ENCODE measurements at places on chromosomes 2 and 18.

DNA sequence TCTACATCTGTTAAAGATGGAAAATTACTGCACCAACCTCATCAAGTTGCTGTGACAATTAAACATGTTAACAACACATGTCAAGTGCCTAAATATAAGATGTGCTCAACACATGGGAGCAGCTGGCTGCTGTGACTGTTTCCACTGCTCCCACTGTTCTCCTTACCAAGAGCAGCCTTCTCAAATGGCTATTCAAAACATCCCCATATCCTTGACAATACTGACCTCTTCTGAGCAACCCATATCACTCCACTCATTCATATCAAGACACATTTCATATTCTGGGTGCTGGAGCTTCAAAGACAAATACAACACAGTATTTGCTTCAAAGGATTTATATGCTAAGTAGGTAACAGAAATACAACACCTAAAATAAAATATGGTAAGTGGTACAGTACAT is 60.3 kb downstream of the PIAS2 start:
- no peak for DNase-seq

DNA sequence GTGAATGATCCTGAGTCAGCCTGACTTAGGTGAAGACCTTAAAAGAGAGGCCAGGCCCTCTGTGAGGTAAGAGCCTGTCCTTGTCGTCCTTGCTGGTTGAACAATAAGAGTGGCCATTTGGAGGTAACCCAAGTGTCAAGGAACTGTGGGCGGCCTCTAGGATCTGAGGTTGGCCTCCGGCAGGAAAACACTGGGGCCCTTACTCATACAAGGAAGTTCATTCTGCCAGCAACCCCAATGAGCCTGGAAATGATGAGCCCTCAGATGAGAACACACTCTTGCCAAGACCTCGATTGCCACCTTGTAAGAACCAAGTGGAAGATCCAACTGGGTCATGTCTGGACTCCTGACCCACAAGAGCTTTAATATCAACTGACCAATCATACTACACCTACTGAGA is 95.5 kb upstream of the LRATD1 start:
- DNase-seq = no peak

DNA sequence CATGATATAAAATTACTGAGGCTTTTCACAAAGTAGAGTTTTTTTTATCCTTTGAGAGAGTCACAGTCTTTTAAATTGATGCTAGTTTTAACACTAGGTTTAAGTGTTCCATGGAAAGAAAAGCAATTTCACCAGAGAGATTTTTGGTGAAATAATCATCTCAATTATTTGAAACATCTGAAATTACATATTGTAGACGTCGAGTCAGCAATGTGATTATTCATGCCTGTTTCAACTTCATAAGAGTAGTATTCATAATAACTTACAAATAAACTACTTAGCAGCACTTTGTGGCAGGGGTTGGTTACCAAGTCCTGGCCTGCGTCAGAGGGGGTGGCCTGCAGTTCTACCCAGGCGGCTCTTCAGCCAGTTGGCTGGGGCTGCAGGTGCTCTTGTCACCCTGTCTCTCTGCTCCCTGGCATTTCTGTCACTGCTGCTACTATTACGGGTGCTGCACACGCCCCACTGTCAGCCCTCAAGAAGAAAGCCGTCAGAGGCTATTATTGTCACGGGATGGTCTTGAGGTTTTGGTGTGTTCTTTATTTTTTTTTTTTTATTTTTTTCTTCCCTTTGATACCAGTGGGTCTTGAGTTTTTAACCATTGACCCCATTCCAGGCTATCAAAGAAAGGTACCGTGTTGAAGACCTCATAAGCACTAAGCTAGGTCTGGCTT is 50.4 kb downstream of the MALT1 start:
- DNase-seq = no peak

- no peak for DNase-seq
These were observed 13.4 kb upstream of the ZNF512 start for GRCh38 chr2:27569398-27569797.

DNA sequence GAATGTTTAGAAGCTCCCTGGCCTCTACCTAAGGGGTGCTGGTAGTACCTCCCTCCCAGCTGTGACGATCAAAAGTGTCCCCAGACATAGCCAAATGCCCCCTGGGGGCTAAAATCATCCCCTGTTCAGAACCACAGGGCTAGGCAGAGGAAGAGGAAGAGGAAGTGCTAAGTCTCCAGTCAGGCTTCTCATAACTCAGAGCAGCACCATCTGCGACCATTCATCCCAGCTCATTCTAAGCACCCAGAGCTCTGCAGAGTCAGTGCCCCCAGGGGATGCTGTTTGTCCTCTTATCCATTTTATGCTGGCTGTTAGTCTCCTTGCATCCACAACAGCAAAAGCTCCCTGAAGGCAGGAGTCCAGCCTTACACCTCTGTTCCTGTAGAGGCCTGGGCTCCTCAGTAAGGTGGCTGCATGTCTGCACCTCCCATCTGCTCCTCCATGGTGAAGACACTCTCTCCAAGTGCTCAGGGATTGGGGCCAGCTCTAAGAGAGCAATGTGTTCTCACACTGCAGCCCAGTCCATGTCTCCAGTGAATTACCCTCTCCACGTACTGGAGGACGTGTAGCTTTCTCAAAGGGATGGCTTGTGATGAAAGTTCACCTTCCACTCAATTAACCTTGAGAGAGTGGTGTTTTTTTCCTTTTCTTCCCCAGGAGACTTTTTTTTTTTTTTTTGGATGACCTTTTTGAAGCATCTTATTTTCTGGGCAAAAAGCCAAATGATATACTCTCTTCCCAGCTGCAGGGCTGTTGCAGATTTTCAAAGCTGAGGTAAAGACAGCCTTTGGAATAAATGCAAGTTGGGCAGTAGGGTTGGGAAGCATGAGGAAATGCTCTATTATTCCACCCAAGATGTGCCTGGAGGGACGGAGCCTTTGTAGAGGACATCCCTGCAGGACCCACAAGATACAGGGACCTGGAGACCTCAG is 158.9 kb upstream of the SLC14A2 start:
- DNase-seq = no peak

DNA sequence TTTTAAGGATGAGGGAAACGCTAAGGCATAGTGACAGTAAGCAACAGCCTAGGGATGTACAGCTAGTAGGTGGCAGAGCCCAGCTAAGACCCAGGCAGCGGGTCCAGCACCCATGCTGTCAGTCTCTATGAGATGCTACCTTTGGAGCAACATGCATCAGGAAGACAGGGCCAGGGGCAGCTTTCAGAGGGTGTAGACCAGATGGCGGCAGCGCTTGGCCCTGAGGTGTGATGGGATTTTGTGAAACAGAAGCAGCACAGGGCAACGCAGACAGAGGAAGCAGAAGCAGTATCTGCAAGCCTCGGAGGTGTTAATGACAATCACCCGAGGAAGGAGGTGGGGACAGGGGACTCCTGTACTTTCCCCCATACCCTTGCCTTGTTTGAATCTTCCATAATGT is 43.2 kb downstream of the SDC1 start:
- DNase-seq = no peak

DNA sequence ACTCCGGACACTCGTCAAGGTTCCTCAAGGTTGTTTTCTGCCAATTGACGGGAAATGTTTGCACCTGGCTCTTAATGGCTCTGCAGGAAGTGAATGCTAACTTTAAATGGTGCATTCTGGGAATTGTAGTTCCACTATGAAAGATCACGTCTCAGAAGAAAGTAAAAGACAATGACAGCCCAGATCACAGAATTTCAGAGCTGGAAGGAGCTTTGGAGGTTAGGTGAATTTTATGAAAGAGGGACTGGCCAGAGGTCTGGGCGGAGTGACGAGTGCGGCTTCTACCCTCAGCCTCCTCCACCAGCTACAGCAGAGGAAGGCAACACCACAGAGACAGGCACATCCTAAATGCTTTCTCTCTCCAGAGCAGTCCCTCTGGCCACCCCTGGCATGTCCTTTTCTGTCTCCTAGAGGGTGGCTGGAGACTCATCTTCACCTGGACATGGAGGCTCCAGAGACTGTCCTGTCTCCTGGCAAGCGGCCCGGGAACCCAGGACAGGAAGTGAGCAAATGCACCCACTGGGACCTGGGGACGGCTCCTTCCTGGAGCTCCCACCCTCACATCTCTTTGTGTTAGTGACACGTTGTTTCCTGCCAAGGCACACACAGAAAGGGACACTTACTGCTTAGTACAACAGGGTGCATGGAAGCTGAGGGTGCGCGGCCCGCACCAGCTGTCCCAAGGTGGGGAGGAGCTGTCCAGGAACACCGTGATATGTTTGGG is 19.4 kb downstream of the THAP4 start:
- no peak for DNase-seq

GRCh38 chr18:58953627-58954026 is 89.0 kb downstream of the ZNF532 start:
- no peak for DNase-seq

DNA sequence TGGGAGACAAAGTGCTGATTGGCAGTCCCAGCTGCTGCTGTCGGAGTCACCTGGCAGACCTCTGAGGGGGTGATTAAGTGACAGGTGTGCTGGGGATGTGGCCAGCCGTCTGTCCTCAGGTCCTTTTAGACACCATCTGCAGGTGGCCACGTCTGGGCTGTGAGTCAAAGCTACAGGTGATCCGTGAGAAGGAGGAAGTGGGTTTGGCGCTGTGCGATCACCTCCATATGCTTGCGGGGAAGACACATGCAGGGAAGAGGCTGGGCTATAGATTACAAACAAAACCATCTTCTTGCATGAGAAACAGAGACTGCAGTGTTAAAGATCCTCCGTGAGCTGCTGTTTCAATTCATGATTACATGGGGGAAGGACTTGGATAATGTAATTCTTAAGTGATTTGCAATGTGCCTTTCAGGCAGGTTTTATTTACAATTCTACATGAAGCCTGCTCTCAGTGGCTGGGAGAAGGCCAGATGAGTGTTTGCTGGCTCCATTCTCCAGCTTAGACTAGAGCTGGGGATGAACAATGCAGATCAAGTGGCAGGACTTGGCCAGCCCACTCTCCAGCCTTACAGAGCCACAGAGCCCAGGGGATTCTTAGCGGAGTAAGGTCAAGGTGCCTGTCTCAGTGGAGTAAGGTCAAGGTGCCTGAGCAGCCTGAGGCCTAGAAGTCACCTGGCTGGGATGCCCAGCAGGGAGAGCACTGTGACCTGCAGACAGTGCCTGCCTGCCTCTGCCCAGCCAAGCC is 87.8 kb downstream of the LYPD1 start:
- peak; percentile 29 for DNase-seq

- DNase-seq = no peak
These were observed 70.3 kb upstream of the DOCK10 start for GRCh38 chr2:225112362-225113126.

- DNase-seq = no peak
These were observed 118.2 kb downstream of the ZNF521 start for GRCh38 chr18:25233528-25234321.

- no peak for DNase-seq
These were observed 83.6 kb downstream of the ATAD2B start for GRCh38 chr2:23843051-23843976.

DNA sequence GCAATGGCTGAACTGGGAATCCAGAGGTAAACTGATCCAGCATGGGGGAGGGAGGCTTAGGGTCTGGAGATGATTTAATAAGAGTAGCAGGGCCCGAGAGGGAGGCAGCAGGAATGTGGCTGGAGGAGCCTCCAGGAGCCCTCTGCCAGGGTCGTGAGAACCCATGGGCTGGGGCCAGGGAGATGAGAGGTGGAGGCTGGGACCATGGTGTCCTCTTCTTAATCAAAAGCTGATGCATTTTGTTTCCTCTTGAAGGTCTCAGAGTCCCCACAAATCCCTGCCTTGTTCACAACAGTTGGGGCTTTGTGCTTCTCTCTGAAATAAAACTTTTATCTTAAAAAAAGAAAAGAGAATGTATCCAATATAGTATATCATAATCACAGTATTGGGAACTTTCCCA is 123.7 kb upstream of the ZNF516 start:
- no peak for DNase-seq

- no peak for DNase-seq
These were observed at the start of gene LRP1B for GRCh38 chr2:142131010-142131669. Gene LRP1B, minus strand, starts transcription at chr2:142131016. Its CDS starts 287 bp downstream, at chr2:142130729.

DNA sequence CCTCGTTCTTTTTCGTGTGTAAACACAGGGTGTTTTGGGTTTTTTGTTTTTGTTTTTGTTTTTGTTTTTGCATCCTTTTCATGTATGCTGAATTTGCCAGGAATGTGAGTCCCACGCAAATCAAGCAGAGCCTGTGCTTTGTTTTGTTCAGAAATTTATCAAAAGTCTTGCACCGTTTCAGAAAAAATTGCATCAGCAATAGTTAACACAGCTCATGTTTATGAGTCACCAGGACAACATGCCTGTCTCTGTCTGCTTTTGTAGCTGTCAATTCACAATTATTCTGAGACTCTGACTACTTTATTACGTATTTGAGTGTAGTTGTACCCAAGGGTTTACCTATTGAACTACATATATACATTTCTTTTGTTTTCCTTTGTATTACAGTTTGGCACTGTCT is 38.3 kb downstream of the MRPL44 start:
- DNase-seq = no peak

GRCh38 chr18:63178971-63179370 is 140.6 kb downstream of the BCL2 start:
- DNase-seq = no peak

GRCh38 chr2:54947136-54947535 is 103.1 kb downstream of the RTN4 start:
- no peak for DNase-seq
